ENCODE measurements at places on chromosomes 2 and 18.

DNA sequence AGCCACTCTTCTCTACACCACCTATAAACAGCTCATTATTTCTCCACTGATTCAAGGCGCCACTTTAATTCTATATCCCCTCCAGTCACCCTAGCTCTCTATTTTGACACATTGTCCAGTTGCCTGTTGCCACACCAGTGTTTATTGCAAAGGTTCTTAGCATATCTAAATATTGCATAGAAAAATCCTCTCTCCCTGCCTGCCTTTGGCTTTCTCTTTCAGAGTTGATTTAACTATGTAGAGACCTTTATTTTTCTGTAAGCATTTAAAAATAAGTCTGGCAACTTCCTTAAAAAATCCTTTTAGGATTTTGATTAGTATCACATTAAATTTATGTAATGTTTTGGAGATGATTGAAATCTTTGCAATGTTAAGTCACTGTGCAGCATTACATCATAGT, 47.9 kb upstream of the B3GNT7 start:
- DNase-seq, result no peak

DNA sequence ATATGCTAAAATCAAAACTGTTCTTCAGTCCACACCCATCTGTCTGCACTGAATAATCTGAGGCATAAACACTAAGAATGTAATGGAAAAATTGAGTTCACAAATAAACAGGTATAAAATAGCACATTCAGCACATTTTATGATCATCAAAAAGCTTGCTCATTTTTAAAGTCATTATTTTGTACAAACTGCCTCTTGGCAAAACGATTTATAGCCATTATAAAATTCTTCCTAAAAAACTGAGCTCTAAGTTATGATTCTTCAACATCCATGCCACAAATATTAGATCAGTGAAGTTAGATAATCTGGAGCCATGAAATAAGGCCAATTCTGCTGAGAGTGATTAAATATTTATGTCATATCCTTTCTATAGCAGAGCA, 233.5 kb downstream of the DYM start:
- no peak for DNase-seq

DNA sequence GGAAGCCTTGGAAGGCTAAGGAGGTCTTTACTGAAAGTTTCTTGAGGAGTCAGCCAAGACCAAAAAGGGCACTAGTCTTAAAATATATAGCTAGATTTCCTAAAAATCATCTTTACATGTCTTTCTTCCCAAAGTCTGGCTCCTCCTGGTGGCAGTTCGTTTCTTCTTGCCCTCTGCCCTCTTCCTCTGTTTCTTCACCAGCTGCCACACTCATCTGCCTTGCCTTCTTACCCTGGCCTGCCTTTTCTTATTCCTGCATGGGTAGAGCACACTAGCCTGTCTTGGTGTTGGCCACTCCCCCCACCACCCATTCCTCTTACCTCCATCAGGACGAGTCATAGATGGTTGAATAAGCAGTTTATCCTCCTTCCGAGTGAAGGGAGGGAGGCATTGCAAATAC, 129.8 kb downstream of the RAPGEF4 start:
- DNase-seq, result no peak

GRCh38 chr2:129192117-129192516, 787.3 kb upstream of the RAB6C start:
- no peak for DNase-seq

DNA sequence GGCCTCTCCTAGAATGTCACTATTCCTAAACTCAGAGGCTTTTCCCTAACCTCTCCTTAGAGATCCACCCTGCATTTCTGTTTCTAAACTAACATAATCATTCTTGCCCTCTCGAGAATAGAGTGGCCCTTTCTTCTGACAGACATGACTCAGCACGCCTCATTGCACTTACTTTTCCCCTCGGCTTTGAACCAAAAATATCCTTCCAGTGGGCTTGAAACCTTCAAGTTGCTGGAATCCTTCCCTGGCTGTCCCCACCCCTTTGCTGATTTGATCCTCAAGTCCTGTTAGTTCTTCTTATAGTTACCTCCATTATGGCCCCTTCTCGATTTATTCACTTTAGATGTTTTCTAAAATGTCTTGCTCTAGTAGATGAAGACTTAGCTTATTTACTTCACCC, 158.0 kb downstream of the LTBP1 start:
- no peak for DNase-seq

DNA sequence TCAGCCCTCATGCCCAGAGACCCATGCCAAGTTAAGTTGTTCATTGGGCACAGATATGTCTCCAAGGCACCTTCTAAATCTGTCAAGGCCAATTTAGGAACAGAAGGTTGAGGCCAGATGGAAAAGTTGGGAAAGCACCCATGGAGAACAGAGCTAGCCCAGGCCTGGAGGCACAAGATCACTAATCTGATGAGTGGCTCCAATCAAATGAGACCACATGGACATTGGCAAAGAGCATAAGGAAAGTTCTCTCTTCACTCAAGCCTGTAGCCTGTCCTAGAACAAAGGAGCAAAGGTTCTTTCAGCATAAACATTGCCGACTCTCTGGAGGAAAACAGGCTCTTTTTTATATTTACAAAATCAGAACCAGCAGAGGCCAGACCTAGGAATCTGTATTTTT, 154.8 kb downstream of the RNF152 start:
- DNase-seq, result no peak

DNA sequence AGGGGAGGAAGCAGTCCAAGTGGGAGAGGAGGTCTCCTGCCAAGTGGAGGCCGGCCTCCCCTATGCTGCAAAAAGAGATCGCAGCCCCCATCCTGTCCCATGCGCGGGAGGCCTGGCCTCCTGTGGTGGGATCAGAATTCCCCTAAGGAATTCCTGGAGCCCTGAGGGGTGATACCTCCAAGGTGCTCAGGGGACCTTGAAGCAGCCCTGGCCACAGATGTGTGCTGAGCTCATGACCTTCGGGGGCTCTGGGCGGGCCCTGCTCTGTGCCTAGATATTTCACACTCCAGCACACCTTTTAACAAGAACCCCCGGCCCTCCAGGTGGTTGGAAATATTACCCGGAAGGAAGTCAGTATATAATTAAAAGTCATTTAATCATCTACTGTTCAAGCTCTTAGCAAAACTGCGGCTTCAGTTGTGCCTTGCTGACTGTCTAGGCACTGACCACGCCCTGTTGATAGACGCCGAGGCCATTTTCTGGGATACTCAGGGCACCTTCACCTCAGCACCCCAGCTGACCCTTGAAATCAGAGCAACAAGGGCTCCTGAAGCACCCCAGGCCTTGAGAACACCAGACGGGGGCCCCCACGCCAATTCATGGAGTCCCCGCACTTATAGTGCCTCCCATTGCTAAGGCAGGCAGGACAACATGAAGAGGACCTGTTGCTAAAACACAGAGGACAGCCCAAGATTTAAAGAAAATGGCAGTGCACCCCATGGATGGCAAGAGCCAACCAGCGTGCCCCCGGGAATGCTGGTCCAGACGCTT, 119.1 kb downstream of the NDUFA10 start:
- DNase-seq, result no peak

GRCh38 chr2:29619689-29620088, 301.7 kb downstream of the ALK start:
- DNase-seq, result no peak

- DNase-seq, result no peak
Measured at GRCh38 chr2:128427413-128427755, 108.7 kb upstream of the HS6ST1 start.

- no peak for DNase-seq
Measured at GRCh38 chr2:187982668-187983067, 309.0 kb upstream of the GULP1 start.

GRCh38 chr2:146135245-146135644, 1615.3 kb upstream of the ZEB2 start:
- DNase-seq, result no peak

GRCh38 chr2:172283476-172283875, 143.9 kb upstream of the ITGA6 start:
- no peak for DNase-seq

DNA sequence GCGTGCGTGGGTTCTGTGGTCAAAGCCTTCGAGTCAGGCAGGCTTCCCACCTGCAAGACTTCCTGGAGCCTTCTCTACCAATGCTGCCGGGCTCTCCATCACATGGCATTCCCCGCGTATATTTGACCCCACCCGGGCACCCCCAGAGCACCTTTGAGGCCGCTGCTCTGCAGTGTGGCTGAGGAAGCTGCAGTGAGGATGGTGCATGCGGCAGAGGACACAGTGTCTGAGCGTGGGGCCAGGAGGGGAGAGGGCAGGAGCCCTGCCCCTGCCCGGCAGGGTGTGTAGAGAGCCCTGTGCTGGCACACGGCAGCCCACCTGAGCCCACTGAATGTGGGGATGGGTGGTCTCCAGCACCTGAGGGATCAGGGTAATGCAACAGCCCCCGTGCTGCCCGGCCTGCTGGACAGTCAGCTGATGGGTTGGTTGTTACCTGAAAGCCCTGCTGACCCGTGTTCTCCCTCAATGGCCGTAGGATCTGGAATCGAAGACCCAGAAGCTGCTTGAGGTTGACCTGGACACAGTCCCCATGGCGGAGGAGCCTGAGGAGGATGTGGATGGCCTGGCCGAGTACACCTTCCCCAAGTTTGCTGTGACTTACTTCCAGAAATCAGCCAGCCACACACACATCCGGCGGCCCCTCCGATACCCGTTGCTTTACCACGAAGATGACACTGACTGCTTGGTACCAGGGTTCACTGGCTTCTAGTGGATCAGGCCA, 36.8 kb upstream of the GPR17 start:
- DNase-seq, result no peak

DNA sequence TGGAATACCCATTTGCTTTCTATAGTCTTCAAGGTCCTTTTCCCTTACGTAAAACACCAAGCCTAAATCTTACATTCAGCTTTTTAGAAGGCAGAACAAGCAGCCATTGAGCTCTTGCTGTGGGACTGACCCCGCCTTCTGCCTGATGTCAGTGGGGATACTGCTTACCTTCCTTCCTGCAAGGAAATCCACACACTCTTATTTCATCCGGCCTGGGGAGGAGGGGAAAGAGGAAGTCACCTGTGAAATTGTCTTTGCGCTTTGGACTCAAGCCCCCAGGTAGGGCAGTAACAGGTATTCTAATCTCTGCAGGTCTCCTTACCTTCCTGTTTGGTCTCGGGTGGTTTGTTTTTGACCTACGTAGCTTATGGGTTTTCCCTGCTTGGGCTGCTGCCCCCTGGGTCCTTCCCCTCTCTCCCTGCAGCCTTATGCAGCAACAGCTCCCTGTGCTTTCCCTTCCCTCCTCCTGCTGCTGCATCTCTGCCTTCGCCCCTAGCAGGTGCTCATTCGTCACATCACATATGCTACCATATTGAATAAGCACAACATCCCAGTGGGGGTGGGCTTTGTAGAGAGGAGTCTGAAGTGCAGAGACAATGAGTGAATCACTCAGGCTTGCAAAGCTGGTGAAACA, 402.5 kb upstream of the TRIB2 start:
- no peak for DNase-seq

- DNase-seq, result no peak
Measured at GRCh38 chr2:119809339-119810048, 49.8 kb downstream of the PTPN4 start.

- no peak for DNase-seq
Measured at GRCh38 chr2:11754700-11755015, 8.2 kb downstream of the LPIN1 start.

GRCh38 chr2:17911491-17912260, 33.2 kb downstream of the KCNS3 start:
- DNase-seq, result no peak

DNA sequence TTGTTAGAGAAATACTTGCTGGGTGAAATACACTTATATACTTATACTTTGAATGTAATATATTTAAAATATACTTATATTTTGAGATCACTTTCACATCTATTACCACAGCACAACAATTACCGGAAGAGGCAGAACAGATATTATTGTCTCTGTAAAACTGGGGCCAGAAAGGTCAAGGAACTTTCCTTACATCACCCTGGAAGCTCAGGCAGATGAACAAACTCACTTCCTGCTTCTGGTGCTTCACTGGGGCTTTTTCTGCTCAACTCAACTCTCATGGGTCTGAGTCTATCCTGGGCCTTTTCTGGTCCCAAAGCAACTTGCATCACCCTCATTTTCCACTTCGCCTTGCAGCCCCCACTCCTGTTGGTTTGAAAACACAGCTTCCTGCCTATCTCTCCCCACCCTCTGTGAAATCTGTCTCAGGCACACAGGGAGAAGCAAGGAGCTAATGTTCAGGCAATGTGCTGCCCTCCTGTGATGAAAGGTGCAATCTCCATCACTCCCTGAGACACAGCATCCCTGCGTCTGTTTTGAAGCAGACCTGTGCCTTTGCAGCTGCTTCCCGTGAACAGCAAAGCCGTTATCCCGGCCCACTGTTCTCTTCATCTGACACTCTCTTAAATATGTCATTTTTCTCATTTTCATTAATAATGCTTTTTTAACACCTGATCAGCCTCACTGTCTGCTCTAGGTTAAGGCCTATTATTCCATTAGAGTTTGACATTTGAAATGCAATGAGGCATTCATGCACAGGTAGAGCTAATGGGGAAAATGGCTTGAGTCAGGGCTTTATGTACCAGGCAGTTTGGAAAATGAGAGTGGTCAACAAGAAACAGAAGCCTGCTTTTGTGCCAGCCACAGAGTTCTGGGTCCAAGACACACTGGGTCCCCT, 251.9 kb upstream of the CHAC2 start:
- DNase-seq, result no peak

- no peak for DNase-seq
Measured at GRCh38 chr18:3458378-3458777, 8.4 kb downstream of the TGIF1 start.

DNA sequence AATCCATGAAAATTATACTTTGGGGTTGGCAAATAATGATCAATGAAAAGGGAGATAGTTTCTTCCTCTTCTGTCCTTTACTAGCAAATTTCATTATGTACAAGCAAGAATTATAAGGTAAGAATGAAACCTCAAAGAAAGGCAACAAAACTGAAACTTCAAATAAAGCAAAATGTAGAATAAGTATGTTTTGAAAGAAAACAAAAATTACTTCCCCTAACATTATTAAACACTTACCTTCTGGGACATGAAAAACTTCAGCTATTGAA, 29.4 kb downstream of the THADA start:
- no peak for DNase-seq

DNA sequence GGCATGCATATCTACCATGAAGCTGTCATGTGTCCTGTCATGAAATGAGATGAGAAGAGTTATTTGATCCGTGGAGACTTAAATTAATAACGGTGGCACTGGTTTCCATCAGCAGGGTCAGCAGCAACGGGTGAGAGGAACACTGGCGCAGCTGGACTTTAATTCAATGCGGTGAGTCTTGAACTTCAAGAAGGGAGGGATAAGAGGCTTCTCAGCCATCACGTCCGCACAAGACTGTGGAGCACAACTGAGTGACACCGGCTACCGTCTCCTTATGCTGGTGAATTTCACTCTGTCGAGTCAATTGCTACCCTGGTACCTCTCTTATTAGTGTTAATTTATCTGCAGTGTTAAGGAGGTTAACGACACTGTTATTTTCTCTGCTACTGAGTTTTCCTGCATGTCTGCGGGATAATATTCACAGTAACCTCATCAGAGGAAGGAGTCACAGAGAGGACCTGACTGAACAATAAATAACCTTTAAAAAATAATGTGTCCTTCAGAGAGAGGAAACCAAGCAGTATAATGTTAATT, 236.8 kb downstream of the EPHA4 start:
- no peak for DNase-seq

Data from activated T-helper 1 cell treated with Interleukin-2 at 50 U/mL for 16 hours (primary cell).